NCI-H1092 treated with DMSO at 0.1 percent for 48 hours (cell line): ENCODE measurements at places on chromosomes 2 and 18.
A peak's percentile ranks its signal among the peaks of the same experiment; 100 is the strongest.

DNA sequence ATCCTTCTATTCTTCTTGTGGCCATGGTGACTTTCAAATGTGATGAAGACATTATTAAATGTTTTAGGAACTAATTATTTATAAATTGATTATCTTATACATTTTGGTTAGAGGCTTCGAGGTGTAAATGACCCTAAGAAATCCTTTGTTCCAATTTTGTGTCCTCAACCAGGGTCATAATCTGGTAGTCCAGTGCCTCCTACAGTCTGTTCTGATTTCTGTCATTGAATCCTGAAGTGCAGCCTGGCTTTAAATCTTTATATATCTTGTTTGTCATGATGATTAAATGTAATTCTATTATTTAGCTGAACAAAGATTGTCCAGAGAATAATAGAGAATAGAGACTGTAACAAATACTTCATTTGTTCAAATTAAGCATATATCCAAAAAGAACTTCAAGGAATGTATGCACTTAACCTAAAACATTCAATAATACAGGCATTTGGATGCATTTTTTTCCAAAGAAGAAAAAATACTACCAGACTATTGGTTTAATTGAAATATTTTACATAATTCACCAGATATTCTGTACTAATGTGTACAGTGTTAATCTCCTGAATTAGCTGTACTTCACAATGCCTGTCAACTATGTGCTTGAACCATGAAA lies 89.8 kb downstream of the PRPF40A start:
- DNase-seq: peak; percentile 1

DNA sequence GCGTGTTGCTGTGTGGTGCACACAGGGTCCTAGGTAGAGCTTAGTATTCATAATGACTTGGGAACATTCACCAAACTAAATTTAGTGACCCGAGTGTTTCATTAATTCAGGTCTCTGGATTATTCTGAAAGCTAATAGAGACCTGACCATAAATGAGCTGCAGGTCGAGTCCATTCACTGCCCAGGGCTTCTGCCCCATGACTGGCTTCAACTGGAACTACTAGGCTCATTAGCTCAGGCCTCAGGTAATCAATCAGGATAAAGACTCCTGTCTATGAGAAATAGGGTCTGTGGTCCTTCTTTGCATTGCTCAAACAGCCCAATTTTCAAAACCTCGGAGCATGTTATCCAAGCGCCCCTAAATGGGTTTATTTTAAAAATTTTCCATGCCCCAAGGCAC lies 30.0 kb upstream of the OTOF start:
- DNase-seq: no peak

DNA sequence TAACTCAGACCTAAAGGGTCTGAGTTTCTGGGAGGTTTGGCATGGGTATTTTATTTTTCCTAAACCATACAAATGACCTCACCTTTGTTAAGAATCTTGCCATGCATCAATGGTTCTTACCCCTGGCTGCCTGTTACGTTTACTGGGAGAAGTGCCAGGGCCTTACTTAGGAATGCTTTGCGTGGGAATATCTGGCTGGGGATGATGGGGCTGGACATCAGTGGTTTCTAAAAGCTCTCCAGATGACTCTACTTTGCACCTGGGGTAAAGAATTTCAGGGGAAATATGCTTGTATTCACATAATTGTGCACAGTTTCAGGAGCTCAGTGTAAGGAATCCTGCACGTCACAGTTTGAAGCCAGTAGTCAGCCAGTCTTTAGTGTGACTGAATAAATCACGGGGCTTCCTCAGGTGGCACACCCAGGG lies 18.2 kb upstream of the DAW1 start:
- DNase-seq: peak; percentile 64

DNA sequence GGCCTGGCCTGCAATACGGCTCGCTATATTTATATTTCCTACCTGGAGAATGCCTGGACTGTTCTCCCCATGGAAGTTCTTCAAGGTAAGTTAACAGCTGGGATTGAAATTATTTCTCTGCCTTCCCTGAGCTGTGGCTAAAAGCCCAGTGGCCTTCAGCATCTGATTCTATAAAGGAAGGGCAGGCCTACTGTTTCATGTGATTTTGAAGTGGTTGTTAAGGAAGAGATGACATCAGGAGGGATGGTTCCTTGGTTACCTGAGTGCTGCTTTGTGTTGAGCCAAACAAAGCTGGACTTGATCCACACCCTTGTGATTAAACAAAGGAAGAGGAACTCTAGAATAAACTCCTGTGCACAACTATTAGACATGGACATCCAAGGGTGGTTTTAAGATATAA lies 61.6 kb downstream of the MFSD6 start:
- peak; percentile 94 for DNase-seq

DNA sequence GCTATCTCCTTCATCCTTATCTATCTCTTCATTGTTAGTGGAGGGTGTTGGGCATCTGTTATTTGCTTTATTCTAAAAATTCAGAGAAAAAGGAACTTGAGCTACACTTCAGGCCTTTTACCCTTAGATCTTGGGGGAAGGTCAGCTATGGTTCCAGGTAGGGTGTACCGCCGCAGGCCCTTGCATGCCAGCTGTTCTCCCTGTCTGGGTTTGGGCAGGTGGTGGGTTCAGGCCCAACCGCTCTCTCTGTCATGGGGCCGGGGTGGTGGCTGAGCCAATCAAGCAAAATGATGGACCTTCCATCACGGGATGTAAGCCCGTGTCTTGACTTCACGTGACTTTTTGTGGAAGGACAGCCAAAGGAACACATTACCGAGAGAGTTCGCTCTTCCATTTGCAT lies 231.1 kb downstream of the LDLRAD4 start:
- DNase-seq: no peak

DNA sequence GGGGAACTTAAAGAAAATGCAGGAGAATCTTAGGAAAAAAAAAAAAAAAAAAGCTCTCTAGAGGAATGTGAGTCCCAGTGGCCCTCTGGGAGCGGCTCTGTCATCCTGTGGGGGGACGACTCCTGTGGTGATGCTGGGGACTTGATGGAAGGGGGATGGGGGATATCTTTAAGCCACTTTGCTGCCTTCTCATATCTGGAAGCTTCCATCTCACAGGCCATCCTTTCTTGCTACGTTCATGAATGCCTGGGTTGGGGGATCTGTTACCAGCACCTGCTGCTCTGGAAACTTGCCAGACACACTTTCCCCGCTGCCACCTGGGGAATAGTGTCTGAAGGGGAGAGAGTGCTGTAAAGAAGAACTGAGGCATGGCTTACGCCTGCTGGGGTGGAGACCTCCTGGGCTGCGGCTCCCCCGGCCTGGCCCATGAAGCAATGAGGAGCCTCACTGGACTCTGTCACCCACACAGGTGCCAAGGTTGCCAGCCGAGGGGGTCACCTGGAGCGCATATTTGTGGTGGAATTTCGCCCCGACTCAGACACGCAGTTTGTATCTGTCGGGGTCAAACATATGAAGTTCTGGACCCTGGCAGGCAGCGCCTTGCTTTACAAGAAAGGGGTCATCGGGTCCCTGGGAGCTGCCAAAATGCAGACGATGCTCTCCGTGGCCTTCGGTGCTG lies 92.8 kb downstream of the RTN4 start:
- DNase-seq: peak; percentile 37
